ENCODE measurements at places on chromosomes 1 and 21.

DNA sequence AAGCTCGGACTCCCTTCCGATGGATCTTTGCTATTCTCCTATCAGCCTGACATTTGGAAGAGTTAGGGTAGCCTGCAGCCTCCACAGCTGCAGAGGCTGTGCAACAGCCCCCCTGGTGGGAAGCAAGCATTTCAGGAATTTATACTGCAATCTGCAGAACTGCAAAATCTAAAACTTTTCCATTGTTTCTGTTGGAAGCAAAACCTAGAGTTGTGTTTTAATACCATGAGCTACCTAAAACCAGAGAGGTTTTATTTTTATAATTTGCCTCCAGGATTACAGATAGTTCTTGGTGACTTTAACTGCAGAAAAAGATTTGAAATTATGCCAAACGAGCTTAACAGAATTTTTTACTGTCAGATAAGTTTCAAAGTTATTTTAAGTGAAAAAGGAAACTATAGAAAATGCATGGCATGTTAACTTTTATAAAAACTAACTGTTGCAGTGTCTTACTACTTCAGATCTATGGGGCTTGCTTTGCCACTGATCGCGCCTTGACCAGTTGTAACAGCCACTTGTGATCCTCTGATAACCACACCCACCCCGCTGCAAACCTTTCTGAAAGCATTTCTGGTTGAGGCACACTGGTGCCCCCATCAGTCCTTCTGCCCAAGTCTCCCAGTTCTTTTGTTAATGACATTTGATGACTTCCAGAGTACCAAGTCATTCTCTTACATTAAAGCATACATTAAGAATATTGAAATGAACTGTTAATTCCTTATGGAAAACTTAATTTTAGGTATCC is 64.8 kb downstream of the PRDM2 start:
- DNase-seq = no peak

DNA sequence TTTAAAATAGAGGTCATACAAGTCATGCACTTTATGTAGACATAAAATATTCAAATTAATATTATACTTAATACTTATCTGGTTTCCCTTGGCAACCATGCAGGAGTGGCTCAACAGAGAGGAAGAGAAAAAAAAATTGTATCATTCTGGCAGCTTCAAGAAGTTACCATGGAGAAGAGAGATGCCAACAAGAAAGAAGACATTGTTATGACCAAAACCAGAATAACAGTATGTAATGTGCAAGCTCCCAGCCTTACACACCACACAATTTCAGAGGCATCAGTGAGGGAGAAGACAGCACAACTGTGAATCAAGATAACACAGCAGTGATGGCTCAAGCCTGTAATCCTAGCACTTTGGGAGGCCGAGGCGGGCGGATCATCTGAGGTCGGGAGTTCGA is 49.1 kb upstream of the RCOR3 start:
- DNase-seq = no peak

- DNase-seq = no peak
Observed at GRCh38 chr1:57232500-57232899, 191.4 kb downstream of the DAB1 start.

DNA sequence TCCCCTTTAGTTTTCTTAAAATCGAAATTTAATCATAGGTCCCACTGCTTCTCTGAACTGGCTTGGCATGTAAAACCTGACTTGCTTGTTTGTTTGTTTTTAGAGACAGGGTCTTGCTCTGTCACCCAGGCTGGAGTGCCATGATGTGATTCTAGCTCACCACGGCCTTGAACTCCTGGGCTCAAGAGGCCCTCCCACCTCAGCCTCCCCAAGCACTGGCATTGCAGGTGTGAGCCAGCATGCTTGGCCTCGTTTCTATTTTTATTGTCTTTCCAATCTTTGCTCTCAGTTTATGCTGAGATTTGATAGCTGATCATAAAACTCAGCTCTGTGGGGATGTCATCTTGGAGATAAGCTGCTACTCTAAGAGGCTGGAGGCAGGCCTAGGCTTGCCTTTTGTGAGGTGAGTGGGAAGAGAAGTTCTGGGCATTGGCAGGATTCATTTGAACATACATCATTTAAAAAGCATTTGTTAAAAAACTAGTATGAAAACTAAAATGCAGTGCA is 51.5 kb upstream of the GCLM start:
- no peak for DNase-seq

- no peak for DNase-seq
Observed at GRCh38 chr1:178399177-178399728, 97.5 kb downstream of the CLEC20A start.

- DNase-seq = no peak
Observed at GRCh38 chr1:164723296-164723798, 164.4 kb downstream of the PBX1 start.

DNA sequence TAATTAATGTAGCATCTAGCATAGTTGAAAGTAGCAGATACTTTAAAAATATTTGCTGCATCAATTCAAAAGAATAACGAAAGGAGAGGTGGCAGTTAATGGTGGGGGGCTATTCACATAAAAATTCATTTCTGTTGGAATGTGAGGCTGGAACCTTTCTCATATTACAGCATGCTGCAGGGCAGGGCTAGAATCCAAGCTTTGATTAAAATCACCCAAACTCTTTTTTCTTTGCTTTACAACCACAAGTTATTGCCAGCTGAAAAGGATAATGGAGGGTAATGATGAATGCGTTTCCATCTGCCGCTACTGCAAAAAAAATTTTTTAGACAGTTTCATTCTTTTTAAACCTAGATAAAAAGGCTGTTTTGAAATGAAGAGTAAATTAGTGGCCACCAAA is 9.8 kb downstream of the DISP1 start:
- no peak for DNase-seq

DNA sequence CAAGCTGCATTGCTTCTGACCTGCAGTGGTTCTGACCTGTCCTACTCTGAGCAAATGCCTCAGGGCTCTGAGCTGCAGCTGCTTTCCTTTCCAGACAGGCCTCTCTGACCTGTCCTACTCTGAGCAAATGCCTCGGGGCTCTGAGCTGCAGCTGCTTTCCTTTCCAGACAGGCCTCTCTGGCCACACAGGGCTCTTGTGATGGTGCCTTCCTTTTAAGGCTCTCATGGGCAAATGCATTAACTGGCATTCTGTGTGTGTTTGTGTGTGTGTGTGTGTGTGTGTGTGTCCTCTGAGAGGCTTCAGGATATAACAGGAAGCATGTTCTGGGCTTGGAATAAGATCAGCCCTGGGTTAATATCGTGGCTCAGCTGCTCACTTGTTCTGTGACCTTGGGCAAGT is 131.3 kb downstream of the NTPCR start:
- no peak for DNase-seq

DNA sequence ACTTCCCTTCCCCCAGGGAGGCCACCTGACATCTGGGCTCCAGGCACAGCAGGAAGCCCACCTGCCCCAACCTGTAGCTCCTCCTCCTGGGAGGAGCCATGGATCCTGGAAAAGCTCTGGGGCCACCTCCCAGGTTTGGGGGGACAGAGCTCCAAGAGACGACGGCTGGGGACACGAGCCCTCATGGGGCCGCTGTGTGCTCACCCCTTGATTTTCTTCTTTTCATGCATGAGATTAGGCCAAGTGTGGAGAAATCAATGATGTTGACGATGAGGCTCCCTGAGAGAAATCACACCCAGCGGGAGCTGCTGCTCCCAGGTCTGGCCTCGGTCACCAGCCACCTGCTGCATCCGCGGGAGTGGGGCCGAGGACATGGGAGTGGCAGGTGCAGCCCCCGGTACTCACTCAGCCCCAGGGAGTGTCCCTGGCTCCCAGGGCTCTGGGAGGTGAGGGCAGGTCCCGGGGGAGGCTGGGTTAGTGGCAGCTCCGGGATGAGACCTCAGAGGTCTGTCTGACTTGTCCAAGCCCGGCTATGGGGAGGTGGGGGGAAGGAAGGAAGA is 8.7 kb downstream of the TNFRSF14 start:
- DNase-seq = no peak

- DNase-seq = no peak
Observed at GRCh38 chr1:1980467-1981141, 23.0 kb downstream of the CFAP74 start.

DNA sequence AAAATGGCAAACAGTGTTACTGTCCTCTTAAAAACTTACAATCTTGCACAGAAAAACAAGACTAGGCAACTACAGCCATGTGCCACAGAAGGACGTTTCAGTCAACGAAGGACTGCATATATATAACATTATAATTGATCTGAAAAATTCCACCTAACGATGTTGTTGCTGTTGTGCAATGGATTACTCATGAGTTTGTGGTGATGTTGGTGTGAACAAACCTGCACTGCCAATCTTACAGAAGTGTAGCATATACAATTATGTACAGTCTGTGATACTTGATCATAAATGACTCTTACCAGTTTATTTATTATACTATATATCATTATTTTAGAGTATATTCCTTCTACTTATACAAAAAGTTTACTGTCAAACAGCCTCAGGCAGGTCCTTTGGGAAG is 6.8 kb upstream of the VAMP4 start:
- DNase-seq = no peak

All from right lobe of liver (tissue), 6 donors.